ENCODE measurements at places on chromosomes 3 and 15. TPM values are rescaled to one million over a fixed set of nuclear protein-coding genes. Genes with fewer than 3 reads are reported as not detected.

Gene EPHB3
- total RNA-seq, result 0.83 TPM

- DNase-seq, result no peak
Measured at GRCh38 chr3:101521211-101521701, 8.2 kb upstream of the SENP7 start.

Gene FMN1
- total RNA-seq, result 29.4 TPM

DNA sequence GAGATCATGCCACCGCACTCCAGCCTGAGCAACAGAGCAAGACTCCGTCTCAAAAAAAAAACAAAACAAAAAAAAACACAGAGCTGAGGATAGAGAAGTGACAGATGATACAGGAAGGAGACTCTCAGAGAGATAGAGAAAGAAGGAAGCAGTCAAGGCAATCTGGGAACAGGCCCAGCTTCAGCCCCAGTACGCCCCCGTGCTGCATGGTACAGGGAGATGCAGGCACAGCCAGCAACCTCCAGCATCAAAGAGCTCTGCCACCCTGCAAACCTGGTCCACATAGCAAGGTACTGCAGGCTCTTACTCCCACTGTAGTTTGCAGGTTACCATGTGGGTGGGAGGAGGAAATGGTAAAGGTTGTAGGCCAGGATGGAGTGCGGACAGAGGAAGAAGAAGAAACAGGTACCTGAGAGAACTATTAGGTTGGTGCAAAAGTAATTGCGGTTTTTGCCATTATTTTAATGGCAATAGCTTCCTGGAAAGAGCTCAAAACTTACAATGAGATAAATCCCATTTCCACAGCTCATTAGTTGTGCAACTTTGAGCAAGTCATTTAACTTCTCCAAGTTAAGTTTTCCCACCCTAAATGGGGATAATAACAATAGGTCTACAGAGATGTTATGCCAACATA lies 253.0 kb downstream of the ARRDC4 start:
- DNase-seq, result no peak

Gene NAALADL2
- total RNA-seq, result 19.2 TPM

GRCh38 chr3:170799009-170799408 lies 71.0 kb downstream of the RPL22L1 start:
- DNase-seq, result no peak

DNA sequence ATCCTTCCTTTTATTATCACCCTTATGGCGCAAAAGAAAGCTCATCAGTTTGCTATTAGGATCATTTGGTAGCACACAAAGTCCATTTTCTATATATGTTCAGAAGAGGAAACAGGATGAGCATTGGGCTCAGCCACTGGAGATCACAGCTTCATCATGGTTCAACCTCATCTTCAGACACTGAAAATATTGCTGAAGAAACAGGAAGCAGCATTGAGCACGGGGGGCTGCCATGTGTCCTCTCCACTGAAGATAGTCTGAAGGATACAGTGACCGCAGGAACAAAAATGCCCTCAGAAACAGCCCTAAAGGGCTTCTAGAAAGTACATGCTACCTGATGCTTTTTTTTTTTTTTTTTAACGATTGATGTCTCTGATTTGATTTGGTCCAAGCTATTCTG lies 835.3 kb upstream of the CFAP20DC start:
- DNase-seq, result no peak

Gene MAP2K5
- 1.6 TPM for total RNA-seq

DNA sequence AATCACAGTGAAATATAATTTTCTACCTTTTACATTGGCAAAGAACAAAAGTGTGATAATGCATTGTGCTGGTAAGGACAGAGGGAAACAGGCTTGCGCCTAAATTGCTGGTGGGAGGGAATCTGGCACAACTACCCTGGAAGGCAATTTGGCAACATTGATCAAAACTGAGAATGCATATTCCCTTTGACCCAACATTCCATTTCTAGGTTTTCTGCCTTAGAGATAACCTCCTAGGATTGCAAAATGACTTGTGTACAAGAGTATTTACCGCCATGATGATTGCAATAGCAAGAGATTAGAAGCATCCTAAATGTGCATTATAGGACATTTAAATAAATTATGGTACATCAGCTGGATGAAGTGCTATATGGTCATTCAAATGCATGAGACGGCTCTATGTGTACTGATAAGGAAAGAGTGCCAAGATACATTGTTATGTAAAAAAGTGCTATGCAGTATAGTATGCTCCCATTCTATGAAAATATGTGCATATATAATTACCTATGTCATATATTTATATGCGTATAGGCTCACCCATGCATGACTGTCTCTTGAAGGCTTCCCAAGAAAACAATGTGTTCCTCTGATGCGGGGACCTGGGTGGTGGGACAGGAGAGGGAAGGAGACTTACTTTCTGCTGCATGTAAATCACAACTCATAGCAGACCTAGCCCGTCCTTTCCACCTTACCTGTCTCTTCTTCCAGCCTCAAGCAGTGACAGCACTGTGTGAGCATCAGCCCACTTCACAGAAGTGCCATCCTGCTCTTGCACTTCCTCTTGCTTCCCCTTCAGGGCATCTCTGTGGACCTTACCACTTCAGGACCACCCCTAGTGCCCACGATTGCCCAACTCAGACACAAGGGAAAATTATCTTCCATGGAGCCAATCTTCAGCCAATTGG lies 249.9 kb upstream of the TLE3 start:
- DNase-seq, result no peak

DNA sequence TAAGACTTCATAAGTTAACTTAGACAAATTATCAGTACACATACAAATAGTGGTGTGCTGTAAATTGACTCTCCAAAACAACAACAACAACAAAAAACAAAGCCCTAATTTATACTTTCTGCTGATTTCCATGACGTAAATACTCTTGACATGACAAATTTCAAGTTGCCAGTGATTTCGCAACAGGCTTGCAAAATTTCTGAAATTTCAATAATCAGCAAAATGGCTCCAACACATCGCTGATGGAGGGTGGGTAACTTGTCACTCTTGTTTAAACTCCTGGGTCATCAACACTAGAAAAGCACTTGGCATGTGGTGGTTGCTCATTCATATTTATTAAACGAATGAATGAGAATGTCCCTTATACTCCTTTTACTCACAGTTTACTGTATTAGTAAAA lies 205.2 kb upstream of the SATB1 start:
- DNase-seq, result no peak

- no peak for DNase-seq
Measured at GRCh38 chr15:68316061-68316804, 38.7 kb downstream of the FEM1B start.

- DNase-seq, result no peak
Measured at GRCh38 chr3:172186607-172187006, 147.2 kb downstream of the FNDC3B start.

Gene C3orf38
- 16.7 TPM for total RNA-seq

DNA sequence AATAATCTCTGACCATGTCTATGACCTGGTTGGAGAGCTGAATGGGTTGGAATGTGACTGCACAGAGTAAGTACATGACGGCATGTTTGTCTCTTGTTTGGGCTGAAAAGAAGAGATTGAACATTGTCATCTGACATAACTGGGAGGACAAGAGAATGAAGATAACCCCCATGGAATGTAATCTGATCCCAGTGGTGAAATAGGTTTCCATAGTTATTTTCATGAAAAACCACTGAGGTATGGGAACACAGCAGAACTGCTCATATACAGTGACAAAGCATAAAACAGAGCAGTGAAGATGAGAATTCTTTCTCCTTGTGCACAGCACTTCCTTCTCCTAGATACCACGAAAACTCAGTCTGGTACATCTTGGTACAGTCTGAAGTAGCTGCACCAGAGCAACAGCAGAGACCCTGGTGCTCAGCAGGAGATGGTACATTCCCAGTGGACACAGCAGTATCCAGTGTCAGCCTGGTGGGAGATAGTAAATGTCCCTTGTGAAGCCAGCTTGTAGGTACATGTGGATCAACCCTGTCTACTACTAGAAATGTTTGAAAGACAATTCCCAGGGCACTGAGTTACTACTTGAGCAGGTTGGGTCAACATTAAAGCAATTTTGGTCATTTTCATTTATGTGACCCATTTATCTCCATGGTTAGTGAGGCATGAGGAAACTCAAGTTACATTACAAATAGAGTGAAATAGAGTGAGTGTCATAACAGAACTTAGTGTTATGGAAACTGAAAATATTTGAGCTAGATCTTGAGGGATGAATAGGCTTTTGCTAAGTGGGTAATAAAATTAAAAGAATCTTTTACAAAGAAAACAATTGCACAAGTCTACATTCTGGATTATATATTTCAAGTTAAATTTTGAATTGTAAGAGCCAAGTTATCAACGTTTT lies 178.3 kb downstream of the SUCNR1 start:
- peak; percentile 69 for DNase-seq

- peak; percentile 17 for DNase-seq
Measured at GRCh38 chr3:24963762-24964625, 464.1 kb upstream of the RARB start.

DNA sequence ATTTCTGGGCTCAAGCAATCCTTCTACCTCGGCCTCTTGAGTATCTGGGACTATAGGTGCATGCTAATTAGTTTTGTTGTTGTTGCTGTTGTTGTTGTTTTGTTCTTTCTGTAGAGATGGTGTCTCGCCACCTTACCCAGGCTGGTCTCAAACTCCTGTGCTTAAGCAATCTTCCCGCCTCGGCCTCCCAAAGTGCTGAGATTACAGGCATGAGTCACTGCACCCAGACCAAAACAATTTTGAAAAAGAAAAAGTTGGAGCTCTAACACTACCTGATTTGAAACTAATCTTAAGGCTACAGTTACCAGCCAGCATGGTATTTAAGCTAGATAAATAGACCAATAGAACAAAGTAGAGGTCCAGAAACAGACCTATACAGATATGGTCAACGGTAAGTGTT lies 29.8 kb downstream of the KPNA1 start:
- peak; percentile 70 for DNase-seq

DNA sequence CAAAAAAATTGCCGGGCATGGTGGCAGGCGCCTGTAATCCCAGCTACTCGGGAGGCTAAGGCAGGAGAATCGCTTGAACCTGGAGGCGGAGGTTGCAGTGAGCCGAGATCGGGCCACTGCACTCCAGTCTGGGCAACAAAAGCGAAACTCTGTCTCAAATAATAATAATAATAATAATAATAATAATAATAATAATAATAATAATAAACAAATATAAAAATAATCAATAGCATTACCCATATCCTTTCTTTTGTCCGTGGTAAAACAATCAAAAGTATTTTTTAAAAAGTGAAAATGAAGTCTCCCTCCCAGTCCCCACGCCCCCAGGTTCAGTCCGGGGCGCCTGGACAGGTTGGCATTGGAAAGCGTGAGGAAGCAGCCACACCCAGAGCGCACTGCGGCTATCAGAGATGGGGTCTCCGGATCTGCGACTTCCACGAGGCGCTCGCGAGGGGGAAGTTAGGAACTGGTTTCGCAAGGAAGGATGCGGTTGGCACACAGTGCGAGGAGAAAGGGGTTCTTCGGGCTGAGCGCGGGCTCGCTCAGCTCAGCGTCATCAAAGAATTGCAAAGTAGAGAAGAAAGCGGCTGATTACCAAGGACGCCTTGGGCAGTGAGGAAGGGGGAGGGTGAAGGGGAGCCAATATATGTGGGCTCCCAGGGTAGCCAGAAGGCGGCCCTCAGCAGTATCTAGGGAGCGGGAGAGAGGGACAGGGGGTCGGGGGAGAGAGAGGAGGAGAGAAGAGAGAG lies 69.5 kb upstream of the EPHB3 start:
- no peak for DNase-seq

GRCh38 chr3:116032176-116032575 lies 408.9 kb downstream of the GAP43 start:
- DNase-seq, result no peak

- peak; percentile 9 for DNase-seq
Measured at GRCh38 chr3:169699070-169699469, 35.6 kb upstream of the MECOM start.

Gene AVEN
- 26.4 TPM for total RNA-seq

DNA sequence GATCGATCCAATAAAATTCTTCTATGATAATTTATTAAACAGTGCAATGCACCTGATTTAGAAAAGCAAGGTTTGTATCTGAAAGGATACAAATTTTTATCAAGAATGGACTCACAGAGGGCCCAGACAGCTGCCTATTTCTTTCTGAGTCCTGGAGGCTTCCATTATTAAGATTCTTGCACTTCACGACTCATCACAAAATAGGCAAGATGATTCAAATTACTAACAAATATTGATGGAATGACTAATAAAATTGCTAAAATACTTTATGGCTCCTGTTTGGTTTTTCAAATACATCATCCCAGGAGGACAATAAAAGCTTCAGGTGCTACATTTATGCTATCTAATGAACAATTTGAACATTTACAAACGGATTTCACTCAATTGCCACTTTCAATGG lies 483.0 kb upstream of the AGTR1 start:
- no peak for DNase-seq

DNA sequence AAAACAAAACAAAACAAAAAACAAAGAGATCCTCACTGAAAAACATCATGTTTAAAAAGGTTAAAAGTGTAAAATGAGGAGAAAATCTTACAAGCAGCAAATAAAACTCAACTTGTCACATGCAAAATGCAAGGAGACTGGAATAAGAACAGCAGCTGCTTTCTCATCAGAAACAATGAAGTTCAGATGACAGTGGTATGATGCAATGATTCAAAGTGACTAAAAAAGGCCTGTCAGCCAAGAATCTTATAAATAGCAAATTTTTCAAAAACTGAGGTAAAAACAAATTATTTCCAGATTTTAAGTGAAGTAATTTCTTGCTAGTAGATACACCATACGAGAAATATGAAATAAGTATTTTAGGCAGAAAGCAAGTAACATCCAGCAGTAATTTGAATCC lies 68.6 kb upstream of the EPHA3 start:
- DNase-seq, result no peak

Gene ZNF502
- 5.7 TPM for total RNA-seq

DNA sequence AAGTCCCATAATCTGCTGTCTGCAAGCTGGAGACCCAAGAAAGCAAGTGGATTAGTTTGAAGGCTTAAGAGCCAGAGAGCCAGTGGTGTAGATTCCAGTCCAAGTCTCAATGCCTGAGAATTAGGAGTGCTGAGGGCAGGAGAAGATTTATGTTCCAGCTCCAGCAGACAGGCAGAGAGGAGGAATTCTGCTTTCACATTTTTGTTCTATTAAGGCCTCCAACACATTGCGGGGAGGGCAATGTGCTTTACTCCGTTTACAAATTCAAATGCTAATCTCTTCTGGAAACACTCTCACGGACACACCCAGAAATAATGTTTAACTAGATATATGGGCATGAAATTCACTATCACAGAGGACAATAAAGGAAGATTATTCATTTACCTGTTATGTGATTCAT lies 54.0 kb downstream of the DPH6 start:
- DNase-seq, result no peak

DNA sequence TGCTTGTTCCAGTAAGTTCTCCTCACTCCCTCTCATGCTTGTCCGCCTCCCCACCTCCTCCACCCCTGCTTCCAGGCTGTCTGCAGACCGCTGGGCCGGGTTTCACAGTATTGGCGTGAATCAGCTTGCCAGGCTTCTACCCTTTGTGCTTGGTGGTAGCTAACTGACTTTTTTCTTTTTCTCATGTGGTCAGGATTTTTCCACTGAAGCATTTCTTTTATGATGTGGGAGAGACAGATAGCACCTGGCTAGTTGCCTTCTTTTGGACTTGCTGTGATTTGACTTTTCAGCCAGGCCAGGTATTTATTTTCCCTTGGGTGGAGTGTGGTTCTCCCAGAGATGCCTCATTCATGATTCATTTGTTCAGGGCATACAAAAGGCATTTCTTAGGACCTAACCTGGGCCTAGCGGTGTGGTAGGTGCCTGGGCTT lies 60.6 kb downstream of the ST6GAL1 start:
- peak; percentile 22 for DNase-seq

Gene DUOX2
- not detected for total RNA-seq

Gene PRR20G
- total RNA-seq, result not detected

Gene IL1RAP
- 9.4 TPM for total RNA-seq

GRCh38 chr3:73036694-73037591 lies 24.5 kb upstream of the EBLN2 start:
- peak; percentile 41 for DNase-seq
